ENCODE measurements at places on chromosomes 12 and 14. TPM values are rescaled to one million over a fixed set of nuclear protein-coding genes. Genes with fewer than 3 reads are reported as not detected.

Gene CCDC197
- total RNA-seq, result not detected

Gene SMCO3
- total RNA-seq, result 18.5 TPM

Gene GALNT8
- 6.0 TPM for total RNA-seq

Gene NUAK1
- total RNA-seq, result 42.4 TPM

Gene EML1
- 46.9 TPM for total RNA-seq

Gene FICD
- total RNA-seq, result 6.5 TPM

Gene ADIPOR2
- total RNA-seq, result 25.8 TPM

DNA sequence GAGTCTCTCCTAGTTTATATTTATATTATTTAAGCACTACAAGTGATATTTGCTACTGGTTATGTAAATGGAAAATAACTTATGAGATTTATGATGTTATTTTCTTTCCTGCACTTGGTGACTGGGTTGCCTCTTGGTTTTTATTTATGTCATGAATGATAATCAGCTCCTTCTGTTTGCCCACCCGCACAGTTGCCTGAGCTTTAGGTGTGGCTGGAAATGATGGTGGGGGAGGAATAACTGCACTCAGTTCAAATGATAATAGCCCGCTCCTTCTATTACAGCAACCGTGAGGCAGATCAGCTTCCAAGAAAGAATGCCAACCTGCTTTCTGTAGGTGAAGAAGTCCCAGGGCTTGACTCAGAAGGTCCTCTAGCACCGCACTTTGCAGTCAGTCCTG is 190.2 kb upstream of the CAND1 start:
- no peak for DNase-seq

- peak; percentile 14 for DNase-seq
These were observed 91.8 kb downstream of the RGS6 start for GRCh38 chr14:72024043-72024407.

- no peak for DNase-seq
These were observed 34.4 kb downstream of the PROX2 start for GRCh38 chr14:74841230-74842207.

GRCh38 chr12:4307593-4308333 is 13.2 kb upstream of the TIGAR start:
- peak; percentile 88 for DNase-seq

- DNase-seq, result peak; percentile 38
These were observed 135.9 kb downstream of the TMEM30B start for GRCh38 chr14:61145034-61145902.

GRCh38 chr12:52965337-52965731 is 16.4 kb downstream of the KRT18 start:
- DNase-seq, result peak; percentile 76

DNA sequence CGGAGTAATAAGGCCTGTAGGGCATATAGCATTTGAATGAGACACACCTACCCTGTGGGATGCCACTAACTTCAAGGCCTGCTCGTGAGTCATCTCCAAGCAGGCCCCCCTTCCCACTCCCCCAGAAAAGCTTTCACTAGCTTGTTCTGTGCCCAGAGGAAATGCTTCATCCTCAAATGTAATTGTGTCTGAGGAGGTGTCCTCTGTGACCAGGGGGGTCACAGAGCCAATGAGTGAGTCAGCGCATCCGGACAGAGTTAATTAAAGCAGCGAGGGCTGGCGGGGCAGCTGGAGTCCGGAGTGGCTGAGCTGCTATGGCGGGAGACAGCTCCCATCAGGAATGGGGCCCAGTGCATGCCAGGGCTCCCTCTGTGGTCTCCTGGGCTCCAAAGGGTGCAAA is 27.0 kb upstream of the ESRRB start:
- no peak for DNase-seq

DNA sequence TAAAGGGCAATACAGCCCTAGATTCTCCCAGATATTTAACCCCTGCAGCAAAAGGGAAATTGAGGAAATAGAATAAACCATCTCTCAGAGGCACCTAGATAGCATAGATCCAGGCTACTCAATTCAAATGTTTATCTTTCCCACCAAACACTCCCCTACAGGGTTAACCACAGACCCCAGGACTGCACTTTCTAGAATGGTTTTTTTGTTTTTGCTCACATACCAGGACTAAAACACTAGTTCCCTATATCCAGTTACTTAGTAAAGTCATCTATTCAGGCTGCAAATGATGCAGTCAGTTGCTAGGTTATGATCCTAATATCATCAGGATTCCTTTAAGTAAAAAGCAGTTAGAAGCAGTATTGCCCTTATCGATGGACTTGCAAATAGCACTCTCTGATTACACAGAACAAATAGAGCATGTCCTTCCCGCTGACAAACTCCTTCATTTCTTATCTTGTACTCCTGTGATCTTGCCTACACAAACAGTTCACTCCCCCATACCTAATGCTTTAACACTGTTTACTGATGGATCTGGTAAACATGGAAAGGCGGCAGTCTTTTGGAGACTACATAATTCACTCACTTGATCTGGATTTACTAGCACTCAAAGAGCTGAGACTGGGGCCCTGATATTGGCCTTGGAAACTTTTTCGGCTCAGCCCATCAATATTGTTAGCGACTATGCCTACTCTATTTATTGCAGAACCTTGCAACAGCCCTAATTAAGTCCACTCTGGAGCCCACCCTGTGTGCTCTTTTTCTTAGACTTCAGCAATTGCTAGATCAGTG is 257.2 kb upstream of the DIO2 start:
- DNase-seq, result no peak

DNA sequence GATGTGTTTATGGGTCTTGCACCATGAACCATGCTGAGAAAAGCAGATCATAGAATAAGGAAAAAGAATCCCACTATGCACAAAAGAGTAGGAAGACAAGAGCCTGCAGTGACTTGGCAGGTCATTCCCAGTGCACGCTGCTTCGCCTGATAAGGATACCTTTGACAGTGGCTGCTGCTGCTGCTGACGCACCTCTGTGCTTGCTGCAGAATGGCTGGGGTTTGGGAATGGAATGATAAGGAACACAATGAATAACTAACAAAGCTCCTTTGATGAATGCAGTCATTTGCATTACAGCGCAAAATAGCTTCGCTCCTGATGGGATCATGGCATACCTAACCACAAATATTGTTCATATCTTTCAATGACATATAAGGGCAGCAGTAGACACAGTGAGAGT is 278.7 kb downstream of the PDZRN4 start:
- no peak for DNase-seq

DNA sequence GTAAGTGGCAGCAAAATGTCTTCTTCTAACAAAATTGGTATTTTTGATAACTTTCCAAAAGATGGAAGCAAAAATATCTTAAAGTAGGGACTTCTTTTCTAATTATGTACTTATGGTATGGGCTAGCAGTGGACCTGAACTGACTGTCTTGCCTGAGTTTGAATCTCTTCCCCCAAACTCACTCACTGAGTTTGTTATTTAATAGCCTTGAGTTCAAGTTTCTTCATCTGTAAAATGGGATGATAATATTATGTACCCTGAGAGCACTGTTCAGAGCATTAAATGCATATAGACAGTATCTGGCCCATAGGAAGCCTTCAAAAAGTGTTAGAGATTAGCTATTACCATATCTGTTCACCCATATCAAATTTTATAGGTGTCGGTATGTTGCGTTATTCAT is 210.4 kb upstream of the NUDT4 start:
- no peak for DNase-seq

DNA sequence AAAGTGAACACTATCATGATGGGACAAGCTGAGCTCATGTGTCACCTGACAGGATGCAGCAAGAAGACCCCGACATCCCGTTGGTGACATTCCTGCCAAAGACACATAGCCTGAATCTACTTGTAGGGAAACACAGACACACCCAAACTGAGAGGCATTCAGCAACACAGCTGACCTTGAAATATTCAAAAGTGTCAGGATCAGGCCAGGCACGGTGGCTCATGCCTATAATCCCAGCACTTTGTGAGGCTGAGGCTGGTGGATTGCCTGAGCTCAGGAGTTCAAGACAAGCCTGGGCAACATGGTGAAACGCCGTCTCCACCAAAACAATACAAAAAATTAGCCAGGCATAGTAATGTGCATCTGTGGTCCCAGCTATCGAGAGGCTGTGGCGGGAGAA is 232.0 kb upstream of the PLXNC1 start:
- no peak for DNase-seq

DNA sequence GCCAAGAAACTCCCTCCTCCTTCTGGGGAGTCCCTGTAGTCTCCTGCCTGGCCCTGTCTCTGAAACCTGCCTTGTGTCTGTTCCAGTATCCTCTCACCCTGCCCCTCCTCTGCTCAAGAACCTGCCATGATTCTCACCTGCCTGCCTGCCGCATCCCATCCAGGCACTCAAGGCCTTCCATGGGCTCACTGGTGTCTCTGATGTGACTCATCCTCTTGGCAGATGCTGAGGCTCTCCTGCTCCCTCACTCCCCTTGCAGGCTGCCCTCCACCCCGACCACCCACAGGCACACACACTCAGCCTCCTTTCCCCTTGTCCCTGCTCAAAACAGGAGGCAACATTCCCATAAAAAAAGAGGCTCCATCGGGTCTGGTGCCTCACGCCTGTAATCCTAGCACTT is 5.8 kb upstream of the BEGAIN start:
- DNase-seq, result peak; percentile 23

DNA sequence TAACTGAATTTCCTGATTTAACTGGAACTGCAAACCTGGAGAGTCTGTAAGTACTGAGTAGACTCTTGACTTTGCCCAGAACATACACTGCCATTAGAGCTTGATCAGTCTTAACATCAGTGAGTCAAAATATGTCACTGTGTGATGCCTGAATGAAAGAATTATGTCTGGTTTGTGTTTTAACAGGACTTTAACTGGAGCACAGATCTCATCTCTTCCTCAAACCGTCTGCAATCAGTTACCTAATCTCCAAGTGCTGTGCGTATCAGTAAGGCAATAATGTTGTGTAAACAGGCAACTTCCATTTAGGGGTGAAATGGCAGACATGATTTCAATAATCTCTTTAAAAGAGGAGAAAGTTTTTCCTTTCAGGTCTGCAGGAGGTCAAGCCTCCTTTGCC is 97.0 kb downstream of the ZFC3H1 start:
- peak; percentile 15 for DNase-seq

GRCh38 chr12:61029516-61029915 is 1230.7 kb upstream of the USP15 start:
- no peak for DNase-seq

DNA sequence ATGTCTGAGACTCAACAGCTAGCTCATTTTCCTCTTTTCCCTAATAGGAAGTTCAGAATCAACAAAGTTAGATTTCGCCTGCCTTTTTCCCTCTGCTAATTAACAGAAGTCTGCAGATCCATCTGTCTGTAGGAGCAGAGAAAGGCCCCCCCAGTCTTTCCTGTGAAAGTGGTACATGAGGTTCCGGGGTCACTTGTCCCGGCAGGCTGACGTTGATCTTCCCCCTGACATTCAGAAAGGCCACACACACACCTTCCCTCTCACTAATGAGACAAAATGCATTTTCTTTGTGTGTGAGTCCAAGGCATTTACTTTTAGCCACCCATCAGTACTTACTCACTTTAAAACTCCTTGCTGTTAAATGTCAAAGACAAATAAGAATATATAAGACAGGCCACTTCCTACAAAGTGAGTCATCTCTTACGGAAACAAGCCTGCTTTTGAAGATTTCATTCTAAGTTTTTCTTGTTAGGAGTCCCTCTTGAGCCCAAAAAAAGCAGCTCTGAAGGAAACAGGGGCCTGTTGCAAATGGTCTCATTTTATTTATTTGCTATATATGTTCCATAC is 138.7 kb downstream of the TTC7B start:
- DNase-seq, result peak; percentile 92

DNA sequence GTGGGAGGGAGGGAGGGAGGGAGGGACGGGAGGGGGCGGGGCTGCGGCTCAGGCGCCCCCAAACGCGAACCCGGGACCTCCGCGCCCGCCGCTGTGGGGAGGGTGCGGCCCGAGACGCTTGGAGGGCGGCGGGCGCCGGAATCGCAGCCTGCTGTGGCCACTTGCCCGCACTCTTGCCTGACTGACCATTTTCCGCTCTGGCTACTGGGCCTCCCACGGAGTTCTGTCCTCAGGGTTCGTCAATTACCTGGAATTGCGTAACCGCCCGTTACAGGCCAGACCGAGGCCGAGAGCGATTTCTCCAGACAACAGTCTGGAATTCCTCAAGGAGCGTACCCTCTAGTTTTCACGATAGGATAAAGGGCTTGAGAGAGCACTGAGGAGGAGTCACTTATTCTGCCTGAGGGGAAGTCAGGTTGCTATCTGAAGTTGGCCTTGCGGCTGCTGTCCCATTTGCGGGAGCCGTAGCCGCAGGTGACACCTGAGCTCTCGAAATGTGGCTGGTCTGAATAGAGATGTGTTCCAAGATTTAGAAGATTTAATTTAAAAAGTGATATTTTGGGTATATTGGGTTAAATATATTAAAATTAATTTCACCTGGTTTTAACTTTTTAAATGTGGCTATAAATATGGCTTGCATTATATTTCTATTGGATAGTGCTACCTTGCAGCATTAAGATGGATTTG is 446 bp upstream of the ZNF641 start:
- peak; percentile 82 for DNase-seq

DNA sequence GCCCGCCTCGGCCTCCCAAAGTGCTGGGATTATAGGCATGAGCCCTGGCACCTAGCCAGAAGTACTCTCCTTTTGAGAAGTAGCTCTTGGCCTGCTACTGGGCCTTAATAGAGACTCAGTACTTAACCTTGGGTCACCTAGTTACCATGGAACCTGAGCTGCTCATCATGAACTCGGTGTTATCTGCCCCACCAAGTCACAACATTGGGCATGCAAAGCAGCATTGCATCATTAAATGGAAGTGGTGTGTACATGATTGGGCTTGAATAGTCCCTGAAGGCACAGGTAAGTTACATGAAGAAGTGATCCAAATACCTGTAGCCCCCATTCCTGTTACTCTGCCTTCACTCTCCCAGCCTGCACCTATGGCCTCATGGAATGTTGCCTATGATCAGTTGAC is 18.0 kb upstream of the ATF7 start:
- no peak for DNase-seq

DNA sequence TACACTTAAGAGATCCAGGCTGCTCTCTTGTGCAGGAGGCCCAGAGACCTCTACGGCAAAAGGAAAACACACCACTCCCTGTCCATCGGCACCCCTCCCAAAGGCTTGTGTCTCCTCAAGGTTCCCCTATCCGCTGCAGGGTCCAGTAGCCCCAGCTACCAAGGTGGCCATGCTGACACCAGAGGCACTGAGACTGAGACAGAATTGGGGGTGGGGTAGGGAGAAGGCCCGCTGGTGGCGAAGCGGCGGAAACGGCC is 590 bp downstream of the DDIT3 start:
- DNase-seq, result no peak

DNA sequence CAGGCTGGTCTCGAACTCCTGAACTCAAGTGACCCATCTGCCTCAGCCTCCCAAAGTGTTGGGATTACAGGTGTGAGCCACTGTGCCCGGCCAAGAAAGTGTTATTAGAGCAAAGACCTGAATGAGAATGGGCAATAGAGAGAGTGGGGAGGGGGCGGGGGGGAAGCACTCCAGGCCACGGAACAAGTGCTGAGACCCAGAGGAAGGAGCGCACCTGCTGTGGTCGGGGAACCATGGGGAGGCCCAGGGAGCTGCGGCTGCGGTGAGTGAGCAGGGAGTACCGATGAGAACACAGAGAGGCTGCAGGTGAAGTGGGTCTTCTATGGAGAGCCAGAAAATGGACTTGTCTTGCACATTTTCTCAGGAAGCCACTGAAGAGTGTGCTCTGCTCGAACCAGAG is 10.8 kb downstream of the SMIM41 start:
- no peak for DNase-seq

Data from umbilical cord (tissue), 2 donors.